ENCODE measurements at places on chromosomes 2 and 18. TPM values are rescaled to one million over a fixed set of nuclear protein-coding genes. Genes with fewer than 3 reads are reported as not detected.

The VWC2L gene
- not detected for total RNA-seq

The DYSF gene
- total RNA-seq: 36.6 TPM

The SH3RF3 gene
- total RNA-seq: 0.05 TPM

The GALNT3 gene
- 22.6 TPM for total RNA-seq

The SPAG16 gene
- 6.6 TPM for total RNA-seq

The TEKT4 gene
- not detected for total RNA-seq

Measured in natural killer cell treated with Interleukin-12 subunit alpha and Interleukin-12 subunit beta and Interleukin-15 and Interleukin-18, amount 100 ng/mL, for 72 hours (primary cell).